Central memory CD4-positive, alpha-beta T cell (primary cell): ENCODE measurements at places on chromosomes 5 and 9.

DNA sequence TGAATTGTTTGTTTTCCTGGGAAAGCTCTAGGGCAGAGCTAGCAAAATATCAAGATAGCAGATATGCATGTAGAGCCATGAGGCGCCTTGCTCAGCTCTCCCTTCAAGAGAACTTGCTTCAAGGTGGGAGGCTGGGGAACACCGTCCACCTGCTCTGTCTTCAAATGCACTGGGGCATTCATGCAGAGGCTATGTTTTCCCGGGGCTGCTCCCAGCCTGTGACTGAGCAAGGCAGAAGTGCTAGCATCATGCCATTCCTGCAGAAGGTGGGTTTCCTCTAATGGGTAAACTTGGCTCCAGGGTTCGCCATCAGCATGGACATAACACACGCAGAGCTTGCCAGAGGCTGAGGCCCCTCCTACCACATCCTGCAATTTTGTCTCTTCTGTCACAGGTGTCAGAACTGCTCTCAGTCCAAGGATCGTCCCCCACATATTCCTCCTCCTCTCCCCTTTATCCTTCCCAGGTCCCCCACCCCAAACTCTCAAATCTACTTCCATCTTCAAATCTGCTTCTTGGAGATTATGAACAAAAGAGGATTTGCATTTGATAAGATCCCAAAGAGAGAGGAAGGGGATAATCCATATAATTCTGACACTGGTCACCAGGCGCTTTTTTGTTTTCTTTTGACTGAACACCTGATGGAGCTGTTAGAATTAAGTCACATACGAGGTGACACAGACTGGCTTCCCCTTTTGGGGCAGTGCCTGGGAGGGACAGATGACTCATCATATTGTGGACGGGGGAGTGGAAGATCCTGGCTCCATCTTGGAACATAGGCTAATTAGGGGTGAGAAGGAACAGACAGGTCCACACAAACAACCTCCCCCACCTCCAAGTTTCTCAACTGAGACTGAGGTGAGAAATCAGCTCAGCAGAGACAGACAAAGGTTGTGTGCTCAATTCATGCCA, 85.0 kb upstream of the TAF11L2 start:
- DNase-seq: no peak

DNA sequence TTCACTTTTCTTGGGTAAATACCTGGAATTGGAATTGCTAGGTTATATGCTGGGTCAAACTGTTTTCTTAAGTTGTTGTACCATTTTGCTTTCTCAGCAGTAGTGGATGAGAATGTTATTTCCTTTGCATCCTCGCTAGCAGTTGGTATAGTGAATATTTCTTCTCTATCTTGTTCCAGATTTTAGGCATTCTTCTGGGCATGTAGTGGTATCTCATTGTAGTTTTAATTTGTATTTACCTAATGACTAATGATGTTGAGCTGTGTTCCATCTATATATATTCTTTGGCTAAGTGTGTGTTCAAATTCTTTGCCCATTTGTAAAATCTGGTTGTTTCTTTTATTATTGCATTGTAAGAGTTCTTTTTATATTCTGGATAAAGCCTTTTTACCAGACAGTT, 333.3 kb downstream of the MAT2B start:
- no peak for DNase-seq

GRCh38 chr9:133934482-133935232, 57.5 kb downstream of the VAV2 start:
- no peak for DNase-seq

DNA sequence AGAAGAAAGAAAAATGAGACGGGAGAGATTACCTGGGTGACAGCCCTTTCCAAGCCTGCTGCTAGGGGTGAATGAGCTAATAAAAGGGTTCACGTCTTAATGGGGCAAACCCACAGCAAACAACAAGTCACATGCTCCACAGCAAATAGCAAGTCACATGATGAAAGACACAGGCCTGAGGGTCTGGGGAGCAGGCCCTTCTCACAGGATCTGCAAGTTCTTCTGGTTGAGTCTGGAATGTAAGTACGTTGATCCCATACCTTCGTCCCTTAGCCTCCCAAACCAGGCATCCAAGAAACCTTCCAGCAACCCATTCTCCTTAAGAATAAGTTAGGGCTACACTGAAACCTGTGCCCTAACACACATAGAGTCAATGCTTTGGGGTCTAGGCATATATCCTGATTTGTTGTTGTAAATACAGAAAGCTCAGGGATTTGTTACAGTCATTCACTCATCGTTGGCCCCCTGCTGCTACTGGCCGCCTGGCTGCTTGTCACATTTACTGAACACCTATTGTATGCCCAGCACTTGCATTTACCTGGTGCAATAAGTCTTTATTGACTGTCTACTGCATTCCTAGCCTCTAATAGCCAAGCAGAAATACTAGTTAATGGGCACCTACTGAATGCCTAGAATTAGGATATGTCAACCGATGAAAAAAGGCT, 43.3 kb upstream of the MSX2 start:
- DNase-seq: no peak

DNA sequence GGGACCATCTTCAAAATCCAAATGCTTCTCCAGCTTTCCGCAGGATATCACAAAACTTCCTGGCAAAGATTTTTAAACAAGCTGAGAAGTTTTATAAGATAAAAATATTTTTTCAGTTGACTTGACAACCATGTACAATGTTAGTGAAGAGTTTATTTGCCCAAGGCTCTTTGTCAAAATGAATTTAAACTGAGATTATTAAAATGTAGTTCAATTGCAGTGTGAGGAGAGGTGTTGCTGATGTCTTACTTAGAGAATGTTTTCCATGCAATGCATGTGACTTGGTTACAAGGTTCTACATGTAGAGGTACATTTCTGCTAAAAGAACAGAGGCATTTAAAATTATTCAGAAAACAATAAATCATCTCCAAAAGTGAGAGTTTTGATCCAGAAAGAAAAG, 131.4 kb upstream of the MINAR2 start:
- DNase-seq: no peak

DNA sequence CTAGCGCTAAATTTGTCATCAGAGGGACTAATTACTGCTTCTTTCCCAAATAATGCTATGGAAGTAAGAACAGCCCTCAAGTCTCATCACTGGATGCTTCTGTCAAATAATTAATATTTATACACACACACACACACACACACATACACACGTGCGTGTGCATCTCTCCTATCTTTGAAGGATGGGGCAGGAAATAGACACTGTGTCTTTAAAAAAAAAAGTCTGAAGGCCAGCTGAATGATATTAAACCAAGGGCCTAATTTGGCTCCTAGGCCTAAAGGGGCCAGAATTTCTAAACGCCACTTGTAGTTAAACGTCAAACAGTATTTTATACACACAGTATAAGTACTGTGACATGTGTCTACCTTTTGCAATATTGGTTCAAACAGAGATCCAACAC, 3.3 kb downstream of the SLF1 start:
- DNase-seq: no peak

DNA sequence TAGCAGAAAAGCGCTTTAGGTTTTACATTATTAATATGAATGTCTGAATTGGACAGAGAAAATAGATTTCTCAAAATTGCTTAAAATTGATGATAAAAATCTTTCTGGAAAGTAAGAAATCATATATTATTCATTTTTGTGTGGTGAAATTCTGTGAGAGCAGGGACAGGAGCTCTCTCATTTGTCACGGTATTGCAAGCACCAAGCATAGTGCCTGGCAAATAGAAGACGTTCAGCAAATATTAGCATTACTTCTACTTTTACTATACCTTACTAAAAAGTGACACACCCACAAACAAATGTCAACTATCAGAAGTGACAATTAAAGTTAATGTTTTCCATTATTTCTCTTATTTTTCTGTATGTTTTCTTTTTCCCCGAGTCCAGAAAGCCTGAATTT, 69.1 kb downstream of the XRCC4 start:
- DNase-seq: no peak

DNA sequence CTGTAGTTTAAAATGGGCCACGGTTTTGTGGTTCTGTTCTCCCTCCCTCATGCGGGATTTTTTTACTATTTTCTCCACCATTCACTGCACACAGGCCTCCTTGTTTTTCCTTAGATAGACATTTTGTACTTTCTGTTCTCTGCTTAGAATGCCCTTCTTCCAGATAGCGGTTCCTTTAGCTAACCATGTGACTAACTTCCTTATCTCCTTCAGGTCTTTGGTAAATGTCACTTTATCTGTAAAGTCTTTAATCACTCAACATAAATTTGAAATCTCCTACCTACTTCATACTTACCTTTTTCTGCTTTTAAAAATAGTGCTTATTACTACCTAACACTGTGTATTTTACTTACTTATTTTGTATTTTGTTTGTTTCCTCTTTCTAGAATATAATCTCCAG, 15.0 kb downstream of the FER start:
- DNase-seq: no peak

DNA sequence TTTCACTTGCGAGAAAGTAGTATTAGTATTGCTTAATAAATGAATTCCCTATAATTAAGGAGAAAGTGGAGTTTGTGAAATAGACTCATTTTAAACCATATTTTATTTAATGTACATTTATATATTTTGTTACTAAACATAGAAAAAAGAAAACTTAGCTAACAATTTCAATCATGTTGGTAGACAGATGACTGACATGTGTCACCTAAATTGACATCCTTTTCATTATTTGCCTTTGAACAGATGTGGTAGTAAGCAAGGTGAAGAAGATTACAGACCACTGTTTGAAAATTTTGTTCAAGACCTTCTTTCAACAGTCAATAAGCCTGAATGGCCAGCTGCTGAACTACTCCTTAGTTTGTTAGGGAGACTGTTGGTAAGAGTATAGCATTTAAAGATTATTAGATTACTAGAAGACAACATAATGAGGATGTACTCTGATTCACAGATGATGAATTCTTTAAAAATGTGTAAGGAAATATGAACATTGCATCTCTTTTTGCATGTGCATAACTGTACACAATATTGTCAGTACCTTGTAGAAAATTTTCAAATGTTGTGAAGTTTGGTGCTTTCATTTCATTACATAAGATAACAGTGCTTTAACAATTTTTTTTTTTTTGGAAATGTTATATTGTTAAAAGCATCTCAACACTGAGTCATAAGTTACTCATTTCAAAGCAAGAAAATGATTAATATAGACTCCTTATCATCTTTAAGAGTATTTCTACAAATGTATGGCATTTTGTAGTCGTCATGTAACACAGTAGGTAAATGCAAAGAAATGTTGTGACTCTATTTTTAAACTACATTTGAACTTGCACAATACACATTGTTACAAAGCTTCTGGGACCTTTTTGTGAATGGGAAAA, 139.5 kb downstream of the NIPBL start:
- no peak for DNase-seq

GRCh38 chr5:174426388-174426787, 298.0 kb upstream of the MSX2 start:
- DNase-seq: no peak

- DNase-seq: no peak
Measured at GRCh38 chr5:127814588-127814973, 111.4 kb downstream of the CCDC192 start.

DNA sequence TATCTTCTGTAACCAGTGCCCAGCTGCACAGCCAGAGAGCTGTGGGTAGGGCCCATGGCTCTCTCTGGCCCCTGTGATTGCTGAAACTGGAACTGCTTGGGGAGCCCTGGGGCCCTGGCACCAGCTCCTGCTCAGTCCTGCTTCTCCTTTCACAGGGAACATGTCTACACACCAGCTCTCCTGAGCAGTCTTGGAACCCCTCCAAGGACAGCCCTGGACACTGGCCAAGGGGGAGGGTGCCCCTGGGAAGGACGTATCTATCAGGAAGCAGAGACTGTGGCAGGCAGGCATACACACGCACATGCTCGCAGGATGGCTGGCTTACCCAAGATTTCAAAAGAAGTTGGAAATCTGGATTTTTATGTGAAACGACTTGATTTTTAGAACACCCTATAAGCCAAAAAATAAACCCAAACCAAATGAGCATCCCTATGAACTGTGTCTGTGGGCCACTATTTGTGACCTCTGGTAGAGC, 8.8 kb upstream of the TRAF1 start:
- no peak for DNase-seq

DNA sequence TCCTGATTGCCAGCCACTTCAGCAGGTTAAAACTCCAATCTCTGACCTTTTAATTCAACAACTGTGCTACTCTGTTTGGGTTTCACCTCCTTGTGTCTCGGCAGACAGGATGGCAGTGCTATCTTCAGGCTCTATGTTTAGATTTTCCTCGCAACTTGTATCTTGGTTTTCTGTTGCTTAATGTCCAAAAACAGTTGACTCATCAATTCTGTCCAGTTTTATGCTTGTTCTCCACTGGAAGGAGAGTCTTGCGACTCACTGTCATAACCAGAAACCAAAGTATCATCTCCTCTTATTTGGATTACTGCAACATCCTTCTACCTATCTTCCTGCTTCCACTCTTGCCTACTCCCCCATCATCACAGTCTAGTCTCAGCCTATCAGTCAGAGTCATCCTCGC, 130.9 kb upstream of the ADAMTS16 start:
- no peak for DNase-seq

GRCh38 chr5:71528206-71528605, 58.9 kb upstream of the MCCC2 start:
- no peak for DNase-seq

DNA sequence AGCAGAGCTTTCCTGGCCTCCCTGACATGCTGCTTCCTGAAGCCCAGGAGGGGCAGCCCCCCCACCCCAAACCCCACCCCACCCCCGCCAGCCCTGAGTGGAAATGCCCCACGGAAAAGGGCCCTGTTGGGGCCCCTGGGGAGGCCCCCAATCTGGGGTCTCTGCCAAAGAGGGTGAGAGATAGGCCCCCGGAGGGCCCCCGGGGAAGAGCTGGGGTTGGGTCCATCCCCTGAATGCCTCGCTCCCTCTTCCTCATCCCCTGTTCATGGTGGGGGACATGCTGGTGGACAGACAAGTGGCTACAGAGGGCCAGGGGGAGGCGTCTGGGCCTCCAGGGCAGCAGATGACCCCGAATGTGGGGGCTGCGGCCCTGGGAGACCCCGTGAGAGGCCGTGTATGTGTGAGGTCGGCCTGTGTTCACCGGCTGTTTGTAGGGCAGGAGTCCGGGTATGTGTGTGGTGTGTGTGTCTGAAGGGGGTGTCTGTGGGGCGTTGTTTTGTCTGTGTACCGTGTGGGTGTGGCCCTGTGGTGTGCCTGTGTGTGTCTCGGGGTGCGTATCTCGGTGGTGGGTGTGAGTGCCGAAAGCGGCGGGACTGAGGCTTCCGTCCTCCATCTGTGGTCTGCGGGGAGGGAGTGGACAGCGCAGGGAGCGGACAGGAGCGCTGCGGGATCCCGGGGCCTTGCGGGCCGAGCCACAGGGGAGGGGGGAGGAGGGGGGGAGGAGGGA, 11.3 kb downstream of the C9orf50 start:
- peak; percentile 76 for DNase-seq

GRCh38 chr9:76932757-76933156, 26.8 kb upstream of the PRUNE2 start:
- DNase-seq: no peak

DNA sequence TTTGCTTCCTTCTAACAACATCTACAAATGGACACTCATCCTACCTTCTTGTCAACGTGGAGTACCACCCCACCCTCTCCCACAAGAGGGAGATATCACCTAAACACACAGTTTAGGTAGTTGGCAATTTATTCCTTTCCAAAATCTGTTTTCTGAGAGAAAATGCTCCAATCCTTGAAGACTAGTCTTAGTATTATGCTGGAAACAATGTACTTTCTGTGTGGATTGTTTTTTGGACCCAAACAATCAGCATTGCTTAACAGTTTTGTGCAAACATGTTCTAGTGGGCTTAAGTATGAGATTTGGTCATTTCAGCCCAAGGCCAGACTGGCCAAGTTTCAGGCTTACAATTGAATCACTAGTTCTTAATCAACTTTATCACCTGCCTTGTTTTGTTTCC, 359.1 kb downstream of the ARHGEF28 start:
- DNase-seq: no peak
